ENCODE measurements at places on chromosomes 11 and 22.
A peak's percentile ranks its signal among the peaks of the same experiment; 100 is the strongest.

DNA sequence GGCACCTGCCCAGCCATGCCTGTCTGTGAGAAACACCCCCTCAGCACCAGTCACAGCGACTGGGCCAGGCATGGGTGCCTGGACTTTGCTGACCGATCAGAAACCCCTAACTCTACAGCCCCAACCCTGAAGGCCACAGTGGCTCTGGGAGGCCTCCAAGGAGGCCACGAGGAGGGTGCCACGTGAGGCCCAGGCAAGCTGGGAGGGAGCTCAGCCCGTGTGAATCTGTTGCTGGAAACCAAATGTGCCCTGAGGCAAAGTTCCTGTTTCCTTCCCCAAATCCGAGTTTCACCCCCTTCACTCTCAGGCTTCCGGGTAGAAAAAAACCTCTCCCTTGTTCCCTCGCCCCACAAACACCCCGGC lies 1.3 kb downstream of the UNC93B1 start:
- DNase-seq: peak; percentile 74

- no peak for DNase-seq
Measured at GRCh38 chr11:73389916-73390315, 13.7 kb downstream of the RELT start.

- no peak for DNase-seq
Measured at GRCh38 chr11:45042560-45042959, 91.9 kb upstream of the TP53I11 start.

- peak; percentile 35 for DNase-seq
Measured at GRCh38 chr11:93169950-93170561, 27.7 kb downstream of the SLC36A4 start.

DNA sequence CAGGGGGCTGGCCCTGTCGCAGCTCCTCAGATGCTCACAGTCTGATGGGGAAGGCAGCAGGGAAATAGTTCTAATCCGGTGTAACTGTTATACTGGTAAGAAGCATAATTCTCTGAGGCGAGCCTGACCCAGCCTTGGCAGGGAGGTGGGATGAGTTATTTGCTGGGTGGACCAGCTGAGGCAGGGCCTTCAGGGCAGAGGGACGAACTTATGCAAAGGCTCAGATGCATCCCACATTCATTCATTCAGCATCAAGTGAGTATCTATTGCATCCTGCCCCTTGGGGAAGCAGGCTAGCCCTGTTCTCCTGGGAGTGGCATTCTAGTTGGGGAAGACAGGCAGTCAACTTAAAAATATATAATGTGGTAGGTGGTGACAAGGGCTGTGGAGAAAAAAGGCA lies 13.6 kb upstream of the SREBF2 start:
- no peak for DNase-seq

- DNase-seq: no peak
Measured at GRCh38 chr22:43852573-43853327, 9.6 kb downstream of the SULT4A1 start.
